Esophagus squamous epithelium (tissue), 5 donors: ENCODE measurements at places on chromosomes 2 and 18. TPM values are rescaled to one million over a fixed set of nuclear protein-coding genes. Genes with fewer than 3 reads are reported as not detected.

GRCh38 chr2:32559136-32559535 is 68.7 kb upstream of the TTC27 start:
- no peaks in the 10 kb centered on the region for H3K4me1 ChIP-seq
- peaks cover 4% of the 10 kb centered on the region for H3K36me3 ChIP-seq
- no peak for DNase-seq
- no peak overlapping the region for H3K4me3 ChIP-seq
- no peaks in the 10 kb centered on the region for H3K27me3 ChIP-seq
- H3K27ac ChIP-seq: no peak overlapping the region

DSG1 gene
- total RNA-seq: 60.2 TPM

L3MBTL4 gene
- 4.9 TPM for total RNA-seq

SRD5A2 gene
- total RNA-seq: not detected

- no peaks in the 10 kb centered on the region for H3K4me1 ChIP-seq
- no peak for DNase-seq
- H3K36me3 ChIP-seq: no peaks in the 10 kb centered on the region
- no peaks in the 10 kb centered on the region for H3K27me3 ChIP-seq
These were observed 47.6 kb upstream of the ZNF521 start for GRCh38 chr18:25399554-25399953.
